Muscle of arm (tissue), 14 donors: ENCODE measurements at places on chromosomes 5 and 9.

DNA sequence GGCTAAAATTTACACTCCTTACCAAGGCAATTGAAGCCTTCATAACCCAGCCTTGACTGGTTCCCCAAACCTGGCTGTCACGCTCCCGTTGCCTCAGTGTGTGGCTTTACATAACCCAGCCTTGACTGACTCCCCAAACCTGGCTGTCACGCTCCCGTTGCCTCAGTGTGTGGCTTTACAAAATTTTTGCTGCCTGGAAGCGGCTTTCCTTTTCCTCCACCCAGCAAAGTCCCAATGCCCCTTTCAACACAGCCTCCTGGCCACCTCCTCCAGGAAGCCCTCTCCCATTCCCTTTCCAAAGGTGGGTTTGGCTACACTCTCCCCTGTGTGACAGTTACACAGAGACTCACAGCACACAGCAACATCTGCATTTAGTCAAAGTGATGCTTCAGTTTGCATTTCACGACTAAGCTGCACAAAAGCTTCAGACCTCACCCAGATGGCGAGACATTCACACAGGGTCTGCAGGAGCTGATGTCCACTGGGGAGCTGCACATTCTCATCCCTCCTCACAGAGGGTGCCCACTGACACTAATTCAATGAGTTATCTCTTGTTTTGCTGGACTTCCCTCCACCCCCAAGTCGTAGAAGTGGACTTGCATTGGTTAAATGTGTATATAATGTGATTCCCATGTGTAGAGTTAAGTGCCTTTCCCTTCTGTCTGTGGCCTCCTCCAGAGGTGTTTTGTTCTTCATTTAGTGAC lies 156.6 kb upstream of the PHYKPL start:
- DNase-seq: no peak

- peak; percentile 85 for DNase-seq
These were observed 220.0 kb downstream of the MARCHF11 start for GRCh38 chr5:15959370-15960164.

DNA sequence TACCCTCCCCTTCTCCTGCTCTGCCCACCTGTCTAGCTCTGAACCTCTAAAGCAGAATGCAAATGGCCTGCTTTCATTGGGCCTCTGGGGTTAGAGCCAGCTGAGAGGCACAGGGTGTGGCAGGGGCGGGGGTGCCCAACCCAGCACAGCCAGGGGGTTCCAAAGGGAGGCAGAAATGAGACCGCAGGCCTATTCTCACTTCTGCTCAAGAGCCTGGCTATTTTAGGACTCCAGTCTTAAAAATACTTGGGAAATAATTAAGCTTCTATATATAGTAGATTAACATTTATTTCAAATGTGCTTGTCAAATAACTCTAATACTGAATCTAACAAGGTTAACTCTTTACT lies 5.7 kb downstream of the QSOX2 start:
- DNase-seq: no peak

- DNase-seq: no peak
These were observed 325.2 kb downstream of the DRD1 start for GRCh38 chr5:175118700-175119309.

GRCh38 chr5:74081126-74081525 lies 455.1 kb downstream of the ARHGEF28 start:
- DNase-seq: no peak

DNA sequence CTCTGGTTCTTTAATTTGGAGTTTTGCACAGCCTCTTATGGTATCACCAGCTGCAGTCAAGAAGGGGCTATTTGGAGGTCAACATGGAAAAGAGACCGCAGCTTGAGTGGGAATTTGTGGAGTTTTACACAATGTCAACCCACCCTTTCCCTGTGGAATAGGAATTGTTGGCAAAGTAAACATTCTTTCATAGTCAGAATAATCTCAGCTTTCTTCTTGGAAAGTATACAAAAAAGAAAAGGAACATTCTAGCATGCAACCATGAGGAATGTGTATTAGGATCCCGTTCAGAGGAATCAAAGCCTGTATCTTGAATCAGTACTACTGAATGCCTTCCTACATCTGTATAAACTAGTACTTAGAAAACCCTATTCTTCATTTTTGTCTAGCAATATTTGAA lies 107.6 kb downstream of the LURAP1L start:
- peak; percentile 78 for DNase-seq

- DNase-seq: no peak
These were observed 9.6 kb upstream of the CCDC112 start for GRCh38 chr5:115306011-115306536.

DNA sequence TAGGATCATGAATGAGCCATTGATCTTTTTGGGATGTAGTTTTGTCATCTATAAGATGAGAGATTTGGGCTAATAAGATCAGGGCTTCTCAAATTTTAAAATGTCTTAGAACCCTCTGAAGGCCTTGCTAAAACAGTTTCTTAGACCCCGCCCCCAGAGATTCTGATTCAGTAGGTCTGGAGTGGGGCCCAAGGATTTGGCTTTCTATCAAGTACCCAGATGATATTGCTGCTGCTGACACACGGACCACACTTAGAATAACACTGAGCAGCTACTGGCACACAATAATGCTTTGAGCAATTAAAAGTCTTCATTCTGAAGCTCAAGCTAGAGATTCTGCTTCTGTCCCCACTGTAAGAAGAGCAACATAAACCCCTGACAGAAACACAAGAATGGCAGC lies 216.7 kb downstream of the SMARCA2 start:
- no peak for DNase-seq

DNA sequence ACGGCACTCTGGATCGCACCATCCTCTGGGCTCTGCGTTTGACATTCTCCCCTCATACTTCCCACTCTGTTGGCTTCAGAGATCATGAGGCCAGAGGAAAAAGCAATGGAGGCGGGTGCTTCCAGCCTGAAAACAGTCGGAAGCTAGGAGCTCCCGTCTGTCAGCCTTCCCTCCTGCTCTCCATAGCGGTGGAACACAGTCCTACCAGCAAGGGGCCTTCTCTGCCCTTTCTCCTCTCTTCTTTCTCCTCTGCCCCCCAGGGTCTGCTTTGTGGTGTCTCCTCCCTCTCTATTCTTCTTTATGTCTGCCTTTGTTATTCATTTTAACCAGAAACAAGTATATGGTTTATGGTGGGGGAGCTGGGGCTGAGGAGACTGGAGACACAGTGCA lies 152.5 kb upstream of the NFIB start:
- DNase-seq: no peak

- DNase-seq: no peak
These were observed 150.2 kb upstream of the PHYKPL start for GRCh38 chr5:178382754-178383164.

- DNase-seq: no peak
These were observed 733 bp downstream of the ANGPTL2 start for GRCh38 chr9:127121628-127122175.
